Stimulated activated CD4-positive, alpha-beta T cell treated with anti-CD3 and anti-CD28 coated beads, Interleukin-15, amount 100 ng/mL, for 1 hour (primary cell): ENCODE measurements at places on chromosomes 11 and 22.

DNA sequence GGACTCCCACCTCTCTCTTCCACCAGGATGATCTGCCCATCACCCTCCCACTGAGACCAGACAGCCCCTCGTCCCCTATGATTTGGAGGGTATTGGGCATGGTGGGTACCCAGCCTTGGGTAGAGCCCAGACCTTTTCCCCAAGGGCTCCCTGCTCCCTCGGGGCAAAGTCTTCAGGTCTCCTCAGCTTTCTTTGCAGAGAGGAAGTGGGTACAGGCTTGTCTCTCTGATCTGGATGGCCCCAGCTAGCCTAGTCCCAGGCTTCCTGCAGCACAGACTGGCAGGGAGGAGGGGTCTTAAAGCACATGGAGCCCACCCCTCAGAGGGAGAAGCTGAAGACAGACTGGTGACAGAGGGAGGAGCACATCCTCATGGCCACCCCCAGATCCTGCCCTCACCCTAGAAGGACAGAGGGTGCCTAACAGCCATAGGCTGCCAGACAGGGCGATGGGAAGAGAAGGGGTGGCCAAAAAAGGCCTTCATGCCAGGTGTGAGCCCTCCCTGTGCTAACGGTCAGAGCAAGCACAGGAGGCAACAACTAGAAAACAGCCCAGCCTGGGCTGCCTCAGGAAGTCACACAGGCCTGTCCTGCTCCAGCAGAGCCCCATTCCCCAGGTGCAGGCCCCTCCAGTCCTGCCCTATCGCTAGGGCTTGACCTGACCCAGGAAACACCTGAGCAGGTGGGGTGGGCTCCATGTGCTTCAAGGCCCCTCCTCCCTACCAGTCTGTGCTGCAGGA, 30.4 kb downstream of the SLC22A12 start:
- no peak for DNase-seq

GRCh38 chr22:39814899-39815298, 78.7 kb downstream of the ENTHD1 start:
- DNase-seq: no peak

GRCh38 chr11:101363706-101364275, 220.0 kb downstream of the TRPC6 start:
- DNase-seq: no peak

GRCh38 chr11:19428206-19429002, 187.7 kb upstream of the E2F8 start:
- no peak for DNase-seq

- DNase-seq: no peak
Measured at GRCh38 chr22:22076361-22076760, 93.8 kb upstream of the TOP3B start.
